ENCODE measurements at places on chromosomes 5 and 9. TPM values are rescaled to one million over a fixed set of nuclear protein-coding genes. Genes with fewer than 3 reads are reported as not detected.

DNA sequence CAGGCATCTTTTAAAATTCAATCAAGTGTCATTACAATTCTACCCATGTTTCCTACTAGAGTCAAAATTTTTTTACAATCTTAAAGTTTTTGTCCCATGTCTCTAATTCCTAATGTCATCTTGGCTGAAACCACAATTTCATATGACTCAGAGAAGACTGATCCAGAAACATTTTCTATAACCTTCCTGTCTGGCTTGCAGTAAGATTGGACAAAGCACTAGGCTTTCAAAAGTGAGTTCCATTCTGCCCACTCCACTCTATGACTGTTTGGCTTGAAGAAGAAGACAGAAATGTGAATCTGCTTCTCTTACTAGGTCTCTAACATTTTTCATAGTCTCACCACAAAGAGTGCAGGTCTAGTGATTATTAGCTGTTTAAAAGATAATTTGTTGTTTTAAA lies 88.8 kb downstream of the NR3C1 start:
- DNase-seq, result no peak

- no peak for DNase-seq
Measured at GRCh38 chr5:76944638-76945037, 8.2 kb upstream of the CRHBP start.

DNA sequence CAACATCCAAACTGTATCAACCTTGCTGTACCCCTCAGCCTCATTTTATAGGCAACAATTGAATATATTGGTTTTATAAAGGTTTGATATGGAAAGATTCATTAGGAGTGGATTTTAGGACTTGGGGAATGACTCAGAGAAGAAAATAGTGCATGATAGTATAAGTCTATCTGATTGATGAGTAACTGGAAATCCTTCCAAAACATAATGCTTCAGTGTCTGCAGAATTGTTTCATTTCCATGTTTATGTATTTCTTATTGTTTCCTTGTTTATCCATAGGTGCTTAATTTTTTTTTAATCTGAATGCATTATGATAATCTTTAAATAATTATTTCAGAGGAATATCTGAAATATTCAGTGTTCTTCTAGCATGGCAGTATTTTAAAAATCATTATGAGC lies 12.6 kb downstream of the JAK2 start:
- DNase-seq, result no peak

DNA sequence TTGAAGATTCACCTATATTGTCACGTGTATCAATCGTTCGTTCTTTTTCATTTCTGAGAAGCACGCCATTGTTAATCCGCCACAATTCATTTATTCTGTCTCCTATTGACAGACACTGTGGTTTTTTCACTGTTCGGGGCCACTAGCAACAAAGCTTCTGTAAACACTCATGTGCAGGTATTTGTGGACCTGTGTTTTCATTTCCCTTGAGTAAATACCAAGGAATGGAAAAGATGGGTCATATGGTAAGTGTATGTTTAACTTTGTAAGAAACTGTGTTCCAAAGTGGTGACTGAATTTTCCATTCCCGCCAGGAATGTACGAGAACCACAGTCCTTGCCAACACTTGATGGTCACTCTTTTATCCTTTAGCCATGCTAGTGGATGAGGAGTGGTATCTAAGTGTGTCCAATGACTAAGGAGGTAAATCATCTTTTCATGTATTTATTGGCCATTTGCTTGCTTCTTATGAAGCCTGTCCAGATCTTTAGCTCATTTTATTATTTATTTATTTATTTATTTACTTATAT lies 10.7 kb downstream of the ABO start:
- no peak for DNase-seq

- DNase-seq, result no peak
Measured at GRCh38 chr9:35923927-35924763, 14.9 kb downstream of the SPAAR start.

- no peak for DNase-seq
Measured at GRCh38 chr5:1050423-1051365, 42.1 kb downstream of the NKD2 start.

DNA sequence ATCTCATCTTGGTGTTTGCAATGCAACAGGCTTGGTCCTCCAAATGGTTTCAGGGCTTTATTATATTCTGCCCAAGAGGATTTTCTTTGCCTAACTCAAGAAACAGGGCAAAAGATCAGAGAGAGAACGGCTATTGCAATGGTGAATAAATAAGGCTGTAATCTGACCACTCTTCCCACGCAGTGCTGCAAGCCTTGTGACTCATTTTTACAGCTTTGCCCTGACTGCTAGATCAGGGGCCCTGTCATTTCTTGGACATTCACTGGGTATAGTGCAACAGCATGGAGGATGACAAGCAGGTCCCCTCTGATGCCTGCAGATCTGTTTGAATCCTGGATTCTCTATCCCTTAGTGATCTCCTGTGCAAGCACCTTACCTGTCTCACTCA lies 459.1 kb downstream of the EBF1 start:
- DNase-seq, result no peak

- DNase-seq, result no peak
Measured at GRCh38 chr5:176817841-176818377, 7.5 kb downstream of the UNC5A start.

GRCh38 chr5:60161340-60161934 lies 267.9 kb upstream of the PDE4D start:
- no peak for DNase-seq

GRCh38 chr5:138869763-138870500 lies 5.2 kb downstream of the LRRTM2 start:
- no peak for DNase-seq

DNA sequence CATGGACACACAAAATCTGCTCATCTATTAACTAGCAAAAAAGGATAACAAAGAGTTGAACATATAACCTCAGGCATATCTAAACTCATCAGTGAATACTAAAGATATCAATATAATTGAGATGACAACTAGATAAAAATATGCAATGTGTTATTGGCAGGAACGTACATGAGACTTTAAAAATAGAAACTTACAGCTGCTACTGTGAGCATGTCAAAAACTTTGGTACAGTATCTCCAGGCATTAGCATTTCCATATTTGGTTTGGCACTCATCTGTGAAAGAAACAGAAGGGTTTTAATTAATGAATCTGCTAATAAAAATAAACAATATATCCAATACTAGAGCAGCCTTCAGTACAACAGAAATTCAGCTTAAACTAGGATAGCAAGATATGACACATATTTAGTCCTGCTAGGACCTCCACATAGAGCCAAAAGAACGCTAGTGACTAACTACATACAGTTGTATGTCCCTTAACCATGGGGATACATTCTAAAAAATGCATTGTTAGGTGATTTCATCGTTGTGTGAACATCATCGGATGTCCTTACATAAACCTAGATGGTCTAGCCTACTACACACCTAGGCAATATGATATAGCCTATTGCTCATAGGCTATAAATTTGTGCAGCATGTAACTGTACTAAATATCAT lies 10.5 kb upstream of the SCAI start:
- no peak for DNase-seq

DNA sequence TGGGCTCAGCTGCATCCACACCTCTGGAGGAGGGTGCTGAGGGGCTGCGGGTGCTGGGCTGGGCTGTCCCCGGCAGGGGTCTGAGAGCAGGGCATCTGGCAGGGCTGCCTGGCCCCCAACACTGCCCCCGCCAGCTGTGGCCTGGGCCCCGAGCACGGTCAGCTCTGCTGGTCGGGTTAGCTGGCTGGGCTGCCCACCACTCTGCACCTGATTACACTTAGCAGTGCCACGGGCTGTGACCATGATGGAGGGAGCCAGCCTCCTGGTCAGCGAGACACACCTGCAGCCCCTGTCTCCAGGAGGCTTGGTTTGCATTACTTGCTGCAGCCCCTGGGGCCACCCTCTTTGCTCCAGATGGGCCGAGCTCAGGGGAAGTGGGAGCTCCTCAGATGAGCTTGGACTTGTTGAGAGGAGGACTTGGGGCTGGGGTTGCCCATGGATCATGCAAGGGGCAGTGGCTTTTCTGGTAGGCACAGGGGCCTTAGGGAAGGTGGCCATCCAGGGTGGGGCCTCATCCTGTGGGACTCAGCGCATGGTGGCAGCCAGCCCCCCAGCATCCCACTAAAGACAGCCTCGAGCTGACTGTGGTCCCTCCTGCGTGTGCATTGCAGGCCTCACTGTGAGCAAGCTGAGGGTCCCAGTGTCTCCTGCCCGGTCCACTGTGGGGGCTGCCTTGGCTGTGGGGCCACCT lies 132.0 kb upstream of the FAM120A start:
- no peak for DNase-seq

DNA sequence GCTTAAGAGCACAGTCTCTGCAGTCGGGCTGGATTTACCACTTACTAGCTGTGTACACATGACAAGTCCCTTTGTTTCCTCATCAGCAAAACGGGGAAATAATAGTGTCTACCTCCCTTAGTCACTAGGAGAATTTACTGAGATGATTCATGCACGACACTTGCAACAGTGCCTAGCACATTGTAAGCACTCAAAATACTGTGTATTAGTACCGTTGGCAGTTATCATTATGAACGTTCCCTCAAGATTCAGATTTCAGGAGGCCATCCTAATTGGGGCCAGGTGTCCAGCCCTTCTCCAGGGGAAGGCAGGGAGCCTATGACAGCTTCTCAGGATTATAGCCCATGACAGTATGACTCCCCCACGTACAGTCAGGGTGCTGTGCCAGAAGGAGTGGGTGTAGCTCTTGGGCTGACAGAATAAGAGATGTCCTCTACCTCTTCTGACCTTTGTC lies 164.3 kb downstream of the DOCK2 start:
- DNase-seq, result no peak

GRCh38 chr5:29208024-29208423 lies 1985.5 kb upstream of the CDH6 start:
- no peak for DNase-seq

- DNase-seq, result no peak
Measured at GRCh38 chr9:136965771-136966484, 11.4 kb upstream of the PTGDS start.

GRCh38 chr5:107624235-107624634 lies 46.5 kb downstream of the EFNA5 start:
- DNase-seq, result no peak

DNA sequence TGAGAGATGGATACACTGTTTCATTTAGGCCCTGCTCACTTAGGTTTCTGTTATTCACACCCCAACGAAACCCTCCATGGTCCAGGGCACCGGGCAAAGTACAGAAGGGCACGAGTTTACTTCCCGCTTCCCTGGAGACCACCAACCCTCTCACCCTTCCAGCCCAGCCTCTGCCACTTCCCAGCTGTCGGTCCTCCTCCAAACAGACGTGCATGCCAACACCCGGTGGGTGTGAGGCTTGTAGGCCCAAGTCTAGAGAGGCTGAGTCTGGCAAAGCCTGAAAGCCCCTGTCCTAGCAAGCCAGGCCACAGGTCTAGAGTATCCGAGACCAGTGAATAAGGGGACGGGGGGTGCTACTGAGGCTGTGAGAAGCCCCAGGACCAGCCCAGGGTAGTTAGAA lies 7.1 kb upstream of the FGFR4 start:
- DNase-seq, result no peak

- DNase-seq, result no peak
Measured at GRCh38 chr9:130962418-130963316, 23.6 kb upstream of the FIBCD1 start.

DNA sequence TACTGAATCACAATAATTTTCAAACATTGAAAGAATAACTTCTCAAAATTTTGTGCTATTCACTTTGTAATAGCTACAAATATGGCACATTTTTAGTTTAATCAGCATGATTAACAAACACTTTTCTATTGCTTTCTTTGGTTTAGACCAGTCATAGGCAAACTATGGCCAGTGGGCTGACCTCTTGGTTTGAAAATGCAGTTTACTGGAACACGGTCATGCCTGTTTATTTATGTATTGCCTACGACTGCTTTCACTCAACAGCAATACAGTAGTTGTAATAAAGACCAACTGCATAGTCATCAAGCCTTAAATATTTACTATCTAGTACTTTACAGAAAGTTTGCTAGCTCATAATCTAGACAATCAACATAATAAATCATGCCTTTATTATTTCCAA lies 810.8 kb downstream of the TLE1 start:
- DNase-seq, result no peak

DNA sequence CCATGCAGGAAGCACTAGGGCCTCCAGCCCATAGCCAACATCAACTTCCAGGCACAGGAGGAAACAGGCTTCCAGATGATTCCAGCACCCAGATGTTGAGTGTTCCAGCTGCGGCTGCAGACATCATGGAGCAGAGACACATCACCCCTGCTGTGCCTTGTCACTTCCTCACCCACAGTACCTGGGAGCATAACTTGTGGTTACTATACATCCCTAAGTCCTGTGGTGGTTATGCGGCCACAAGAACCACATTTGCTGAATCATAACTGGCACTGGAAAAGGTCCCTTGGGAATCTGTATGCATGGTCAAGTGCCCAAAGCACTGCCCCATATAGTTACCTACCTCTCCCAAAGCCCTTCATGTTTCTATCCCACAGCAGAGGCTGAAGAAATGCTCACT lies 56.6 kb downstream of the WHRN start:
- no peak for DNase-seq

- DNase-seq, result no peak
Measured at GRCh38 chr5:38323645-38324295, 65.4 kb downstream of the EGFLAM start.

DNA sequence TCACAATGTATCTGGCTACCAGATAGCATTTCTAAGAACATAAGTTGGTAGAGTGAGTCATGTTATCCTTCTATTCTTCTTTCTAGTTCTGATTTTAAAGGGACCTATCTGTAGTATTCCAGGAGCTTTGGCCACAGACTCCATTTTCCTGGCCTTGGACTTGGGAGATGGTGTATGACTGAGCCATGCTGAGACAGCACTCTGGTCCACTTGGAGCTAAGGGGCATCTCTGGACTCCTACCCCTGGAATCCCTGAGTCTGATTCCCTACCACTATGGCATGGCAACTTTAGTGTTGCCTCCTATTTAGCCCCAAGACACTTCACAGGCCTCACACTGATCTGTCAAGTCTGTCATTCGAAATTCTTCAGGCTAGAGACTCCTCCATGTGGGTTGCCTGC lies 58.8 kb downstream of the BAAT start:
- DNase-seq, result no peak

DNA sequence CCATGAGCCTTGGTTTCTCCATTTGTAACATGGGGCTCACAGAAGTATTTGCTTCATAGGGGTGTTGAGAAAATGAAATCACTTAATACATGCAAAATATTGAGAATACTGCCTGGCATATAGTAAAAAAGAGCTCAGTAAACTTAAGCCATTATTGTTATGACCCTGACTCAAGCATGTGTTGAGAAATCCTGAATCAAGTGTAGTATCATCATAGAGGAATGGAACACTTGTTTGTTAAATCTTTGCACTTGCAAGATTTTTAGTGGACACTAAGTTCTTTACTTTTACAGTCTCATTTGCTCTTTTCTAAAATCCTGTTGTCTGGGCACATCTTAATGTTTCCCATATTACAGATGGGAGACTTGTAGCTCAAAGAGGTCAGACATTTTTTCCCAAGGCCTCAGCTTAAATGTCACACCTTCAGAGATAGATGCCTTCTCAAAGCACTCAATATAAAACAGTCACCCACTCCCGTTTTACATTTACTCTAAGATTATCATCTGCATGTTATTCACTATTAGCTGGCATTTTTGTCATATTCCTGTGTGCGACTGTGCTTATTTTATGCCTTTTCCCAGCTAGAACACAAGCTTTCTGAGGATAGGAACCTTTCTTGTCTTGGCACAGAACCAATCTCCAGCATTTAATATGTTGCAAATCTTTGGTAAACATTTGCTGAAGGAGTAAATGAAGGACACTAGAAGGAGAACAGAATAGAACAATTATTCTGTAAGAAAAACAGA lies 250.0 kb upstream of the TNC start:
- DNase-seq, result no peak

The PHF24 gene
- 0.08 TPM for total RNA-seq

The IL13 gene
- total RNA-seq, result 26.9 TPM

The ERGIC1 gene
- total RNA-seq, result 32.1 TPM

The WNT8A gene
- total RNA-seq, result not detected

The CRB2 gene
- total RNA-seq, result 0.03 TPM

The PCDHB12 gene
- total RNA-seq, result not detected

The HNRNPAB gene
- total RNA-seq, result 679 TPM

The AMACR gene
- total RNA-seq, result 5.5 TPM
